ENCODE measurements at places on chromosomes 5 and 9. TPM values are rescaled to one million over a fixed set of nuclear protein-coding genes. Genes with fewer than 3 reads are reported as not detected.
A peak's percentile ranks its signal among the peaks of the same experiment; 100 is the strongest.

Gene OR13D1
- total RNA-seq = not detected

Gene FBP2
- not detected for total RNA-seq

GRCh38 chr5:14449052-14449661 is 132.4 kb upstream of the OTULINL start:
- no peak for DNase-seq

DNA sequence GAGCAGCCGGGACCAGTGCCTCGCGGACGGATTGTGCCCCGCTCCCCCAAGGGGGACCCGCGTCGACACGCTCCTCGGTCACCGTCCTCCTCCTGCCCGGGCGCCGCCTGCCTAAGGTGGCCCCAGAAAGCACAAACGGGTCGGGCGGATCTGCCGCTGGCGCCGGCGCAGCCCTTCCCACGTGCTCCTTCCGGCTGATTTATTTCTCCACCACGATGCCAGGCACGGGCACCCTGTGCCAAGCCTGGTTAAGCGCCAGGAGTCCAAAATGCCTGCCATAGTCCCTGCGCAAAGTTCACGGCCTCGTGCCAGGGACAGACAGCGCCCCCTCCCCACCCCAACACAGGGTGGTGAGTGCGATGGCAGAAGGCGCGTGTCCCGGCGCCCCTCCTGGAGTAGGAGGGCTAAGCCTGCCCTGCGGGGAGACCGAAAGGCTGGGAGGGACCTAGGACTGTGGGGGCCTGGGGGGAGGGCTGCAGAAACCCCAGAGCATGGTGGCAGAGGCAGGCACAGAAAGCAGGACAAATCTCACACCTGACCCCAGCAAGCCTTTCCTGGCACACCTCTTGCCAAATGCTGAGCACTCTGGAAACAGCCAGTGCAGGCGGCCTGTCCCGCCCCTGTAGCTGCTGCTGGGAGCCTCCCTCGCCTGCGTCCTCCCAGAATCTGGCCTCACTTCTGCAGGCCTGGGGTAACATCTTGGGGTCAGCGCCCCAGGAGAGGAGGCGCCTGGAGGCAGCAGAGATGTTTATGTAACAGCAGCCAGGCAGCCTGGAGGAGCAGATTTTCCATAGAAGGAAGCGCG is 1.1 kb upstream of the NOTCH1 start:
- peak; percentile 77 for DNase-seq

DNA sequence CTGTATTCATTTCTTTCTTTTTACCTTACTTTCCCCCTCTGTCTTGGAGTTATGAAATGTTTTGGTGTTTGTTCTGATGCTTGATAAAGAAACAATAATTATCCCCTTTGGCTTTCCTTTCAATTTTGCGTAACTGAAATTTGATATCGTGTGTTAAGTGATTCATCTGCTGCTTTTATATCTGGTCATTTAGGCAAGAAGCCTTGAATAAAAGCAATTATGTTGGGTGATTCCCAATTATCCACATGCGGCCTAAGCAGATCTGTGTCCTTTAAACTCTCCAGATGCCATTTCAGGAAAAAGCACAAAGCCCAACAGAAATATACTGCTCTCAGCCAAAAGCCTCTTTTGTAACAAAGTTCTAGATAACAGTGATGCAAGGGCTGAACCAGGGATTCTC is 92.8 kb downstream of the TAF11L14 start:
- no peak for DNase-seq

DNA sequence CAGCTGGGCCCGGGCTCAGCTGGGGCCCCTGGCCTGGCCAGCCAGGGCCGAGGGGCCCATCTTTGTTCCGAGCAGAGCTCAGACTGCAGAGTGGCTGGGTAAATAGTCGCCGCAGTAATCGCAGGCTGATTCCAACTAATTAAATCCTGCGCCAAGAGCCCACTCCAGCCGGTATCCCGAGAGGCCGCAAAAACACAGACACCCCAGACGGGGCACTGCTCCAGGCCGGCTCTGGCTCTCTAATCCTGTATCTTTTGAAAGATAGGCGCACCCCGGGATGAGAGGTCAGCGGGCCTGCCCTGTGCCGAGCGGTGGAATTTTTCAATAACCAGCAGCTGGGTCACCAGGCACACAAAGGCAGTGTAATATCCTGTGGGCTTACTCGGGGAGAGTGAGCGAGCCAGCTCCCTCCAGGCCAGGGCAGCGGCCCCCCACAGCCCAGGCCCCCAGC is 57.7 kb downstream of the LMX1B start:
- no peak for DNase-seq
